IPS-NIHi11 (cell line): ENCODE measurements at places on chromosomes 1 and 21.

GRCh38 chr1:153534226-153534924 is 1.4 kb downstream of the S100A6 start:
- DNase-seq = no peak

DNA sequence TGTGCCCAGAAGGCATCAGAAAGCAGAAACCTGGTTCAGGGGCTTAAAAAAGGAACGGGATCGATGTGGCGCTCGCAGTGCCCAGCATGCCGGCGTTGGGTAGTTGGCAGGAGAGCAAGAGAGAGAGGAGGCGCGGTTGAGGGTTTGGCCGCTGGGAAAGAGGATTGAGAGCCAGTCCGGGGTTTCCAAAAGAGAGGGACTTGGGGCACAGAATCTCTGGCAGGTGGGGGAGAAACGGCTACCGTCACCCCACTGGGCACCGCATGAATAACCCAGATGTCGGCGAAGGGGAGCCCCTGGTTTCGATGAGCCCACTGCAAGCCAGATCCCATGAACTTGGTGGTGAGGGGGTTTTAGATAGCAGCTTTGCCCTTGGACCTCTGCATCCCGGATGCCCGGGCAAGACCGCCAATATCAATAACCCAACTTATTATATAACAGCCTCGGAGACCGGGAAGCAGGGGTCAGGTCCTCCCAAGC is 60.4 kb upstream of the ACOT11 start:
- no peak for DNase-seq

DNA sequence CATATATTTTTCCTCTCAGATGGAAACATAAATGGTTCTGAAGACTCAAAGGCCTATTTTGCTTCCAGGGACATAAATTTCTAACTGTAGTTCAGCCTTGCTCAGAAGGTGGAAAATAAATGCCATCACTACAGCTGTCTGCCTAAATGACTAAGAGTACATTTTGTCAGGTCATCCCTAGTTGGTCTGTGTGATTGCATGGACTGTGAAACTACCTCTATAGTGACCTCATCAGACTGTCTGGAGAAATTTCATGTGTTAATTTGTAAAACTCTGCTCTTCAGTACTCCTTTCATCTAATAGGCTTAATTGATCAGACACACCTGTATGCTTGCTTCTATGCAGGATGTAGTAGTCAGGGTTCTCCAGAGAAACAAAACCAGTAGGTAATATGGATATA is 886.9 kb downstream of the AMY1C start:
- DNase-seq = no peak

DNA sequence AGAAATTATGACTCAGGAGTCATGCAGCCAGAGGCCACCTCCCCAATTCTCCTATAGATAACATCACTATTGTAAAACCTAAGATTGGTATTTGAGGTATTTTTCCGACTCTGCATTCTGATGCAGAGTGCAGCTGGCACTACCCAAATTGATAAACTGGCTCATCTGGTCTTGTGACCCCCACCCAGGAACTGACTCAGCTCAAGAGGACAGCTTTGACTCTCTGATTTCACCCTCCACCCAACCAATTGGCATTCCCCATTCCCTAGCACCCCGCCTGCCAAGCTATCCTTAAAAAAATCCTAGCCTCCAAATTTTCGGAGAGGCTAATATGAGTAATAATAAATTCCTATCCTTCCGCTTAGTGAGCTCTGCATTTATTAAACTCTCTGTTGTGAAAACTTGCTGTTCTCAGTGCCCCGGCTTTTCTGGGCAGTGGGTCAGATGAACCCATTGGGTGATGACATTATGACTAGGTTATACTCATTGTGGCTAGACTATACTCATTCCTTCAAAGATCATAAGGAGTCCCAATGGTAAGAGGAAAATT is 39.4 kb upstream of the EPS15 start:
- DNase-seq = no peak

DNA sequence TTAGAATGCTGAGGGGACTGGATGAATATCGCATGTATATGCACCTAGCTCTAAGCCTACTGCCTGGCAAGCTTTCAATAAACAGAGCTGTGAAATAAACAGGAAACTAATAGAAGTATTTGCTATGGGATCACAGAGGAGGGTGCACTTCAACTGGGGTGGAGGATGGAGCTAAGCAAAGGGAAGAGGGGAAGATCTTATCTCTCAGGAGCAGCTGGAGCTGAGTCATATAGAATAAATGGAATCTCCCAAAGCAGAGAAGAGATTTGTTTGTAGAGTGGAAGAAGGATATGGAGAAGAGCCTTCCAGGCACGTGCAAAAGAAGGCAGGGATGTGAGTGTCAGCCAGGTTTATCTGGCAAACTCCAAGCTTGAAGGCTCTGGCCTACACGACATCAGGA is 17.0 kb upstream of the KCNA10 start:
- no peak for DNase-seq

- no peak for DNase-seq
These were observed 13.6 kb downstream of the RIPK4 start for GRCh38 chr21:41753006-41753898.

- no peak for DNase-seq
These were observed 21.7 kb downstream of the YTHDF2 start for GRCh38 chr1:28758420-28758819.

GRCh38 chr1:196423612-196424011 is 184.6 kb downstream of the KCNT2 start:
- no peak for DNase-seq

- no peak for DNase-seq
These were observed 97.8 kb downstream of the TYW3 start for GRCh38 chr1:74830766-74831165.

DNA sequence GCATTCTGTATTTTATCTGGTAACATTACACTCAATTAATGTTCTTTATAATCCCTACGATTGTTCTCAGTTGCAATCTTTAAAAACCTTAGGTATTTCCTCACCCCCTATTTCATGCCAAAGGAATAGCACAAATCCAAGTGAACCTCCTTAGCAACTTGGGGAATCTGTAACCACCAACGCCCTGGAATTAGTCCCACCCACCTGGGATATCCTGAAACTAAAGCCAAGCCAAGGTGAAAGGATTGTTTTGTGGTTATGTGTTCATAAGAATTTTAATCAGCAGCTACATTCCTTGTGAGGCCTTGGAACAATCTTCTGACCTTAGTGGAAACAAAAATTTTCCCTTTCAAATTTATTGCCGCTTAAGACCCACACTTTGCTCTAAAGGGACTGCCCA is 908.7 kb downstream of the TTLL7 start:
- DNase-seq = no peak

DNA sequence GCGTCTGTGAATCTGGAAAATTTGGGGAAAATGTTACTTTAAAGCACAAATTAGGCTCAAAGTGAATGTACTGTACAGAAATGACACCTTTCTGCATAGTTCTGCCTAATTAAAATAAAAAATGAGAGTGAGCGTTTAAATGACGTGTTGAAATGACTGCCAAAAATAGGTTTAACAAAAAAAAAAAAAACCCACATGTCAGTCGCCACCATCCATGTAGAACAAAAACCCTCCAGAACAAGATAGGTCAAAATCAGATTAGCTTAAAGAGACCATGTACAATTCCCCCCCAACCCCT is 745 bp downstream of the PARP1 start:
- DNase-seq = no peak

DNA sequence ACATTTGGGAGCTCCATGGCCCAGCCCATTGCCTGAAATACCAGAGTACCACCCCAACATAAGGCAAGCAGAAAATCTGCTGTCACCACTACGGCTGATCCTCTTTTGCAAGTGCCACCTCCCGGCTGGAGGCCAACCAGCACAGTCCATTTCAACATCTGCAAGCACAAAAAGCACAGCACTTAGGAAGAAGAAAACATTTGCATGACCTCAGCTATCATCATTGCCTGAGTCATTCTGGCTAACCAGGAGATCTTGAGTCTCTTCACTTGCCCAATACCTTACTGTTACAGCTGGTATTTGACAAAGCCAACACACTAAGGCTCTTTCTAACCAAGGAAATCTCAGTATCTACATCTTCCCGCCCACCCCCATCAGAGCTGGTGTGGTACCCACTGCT is 55.9 kb downstream of the NEK7 start:
- DNase-seq = no peak

DNA sequence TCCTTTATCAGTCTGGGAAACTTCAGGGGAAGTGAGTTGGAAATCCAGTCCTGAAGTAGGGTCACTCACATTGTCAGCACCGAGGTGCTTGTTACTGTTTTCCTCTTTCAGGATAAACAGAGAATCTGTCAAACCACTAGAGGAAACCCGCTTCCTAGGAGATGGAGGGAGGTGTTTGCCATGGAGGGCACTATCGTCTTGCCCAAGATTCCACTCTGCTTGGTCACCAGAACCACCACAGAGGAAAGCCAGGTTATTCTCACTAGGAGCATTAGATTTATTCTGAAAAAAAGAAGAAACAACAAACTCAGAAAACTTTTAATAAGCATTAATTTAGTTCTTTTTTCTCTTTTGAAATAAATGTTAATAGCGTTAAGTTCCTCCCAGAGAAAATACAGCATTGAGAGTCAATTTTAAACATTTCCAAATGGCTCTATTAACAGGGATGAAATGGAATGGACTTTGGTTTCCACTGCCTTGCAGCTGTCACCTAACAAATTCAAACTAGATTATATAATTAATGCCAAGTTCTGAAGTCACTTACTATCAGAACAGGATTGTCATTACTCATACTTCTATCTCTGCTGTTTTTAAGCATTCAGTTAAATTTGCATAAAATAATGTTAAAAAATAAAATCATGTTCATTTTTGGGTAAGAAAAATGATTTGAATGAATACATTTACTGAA is 242.8 kb downstream of the CRB1 start:
- no peak for DNase-seq
